Fibroblast of lung (primary cell): ENCODE measurements at places on chromosomes 5 and 9. TPM values are rescaled to one million over a fixed set of nuclear protein-coding genes. Genes with fewer than 3 reads are reported as not detected.

Gene SIGMAR1
- total RNA-seq = 23.4 and 52.5 TPM in 2 replicates

Gene SH2D3C
- total RNA-seq = 0.26 TPM in 1 of 2 replicates, not detected in the other

- H3K27me3 ChIP-seq = no peaks in the 10 kb centered on the region
- no peaks in the 10 kb centered on the region for H3K4me1 ChIP-seq
- no peak overlapping the region for H3K27ac ChIP-seq
Observed at GRCh38 chr5:128402506-128402905, 135.5 kb downstream of the FBN2 start.

Gene C9orf50
- total RNA-seq = 0.17 and 0.26 TPM in 2 replicates

DNA sequence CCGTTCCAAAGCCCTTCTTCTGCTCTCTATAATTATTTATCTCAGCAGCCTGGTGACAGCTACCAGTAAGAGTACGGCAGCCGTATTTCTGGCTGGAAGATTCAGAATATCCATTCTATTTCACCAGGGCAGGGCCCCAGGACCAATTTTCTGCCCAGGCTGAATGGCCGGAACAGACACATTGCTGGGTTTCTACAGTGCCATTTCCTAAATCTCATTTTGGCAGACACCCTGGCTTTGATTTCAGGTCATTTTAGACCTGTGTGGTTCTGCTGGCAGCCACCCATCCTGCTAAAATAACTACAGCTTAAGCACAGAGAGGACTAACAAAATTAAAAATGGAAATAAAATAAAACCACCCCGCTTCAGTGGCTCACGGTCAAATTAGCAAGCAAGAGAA, 95.0 kb downstream of the CRB2 start:
- H3K4me3 ChIP-seq = no peak overlapping the region
- no peaks in the 10 kb centered on the region for H3K4me1 ChIP-seq
- DNase-seq = no peak
- no peaks in the 10 kb centered on the region for H3K27me3 ChIP-seq
- H3K36me3 ChIP-seq = no peaks in the 10 kb centered on the region
- H3K27ac ChIP-seq = no peak overlapping the region

Gene COL15A1
- 41.0 and 43.9 TPM in 2 replicates for total RNA-seq

DNA sequence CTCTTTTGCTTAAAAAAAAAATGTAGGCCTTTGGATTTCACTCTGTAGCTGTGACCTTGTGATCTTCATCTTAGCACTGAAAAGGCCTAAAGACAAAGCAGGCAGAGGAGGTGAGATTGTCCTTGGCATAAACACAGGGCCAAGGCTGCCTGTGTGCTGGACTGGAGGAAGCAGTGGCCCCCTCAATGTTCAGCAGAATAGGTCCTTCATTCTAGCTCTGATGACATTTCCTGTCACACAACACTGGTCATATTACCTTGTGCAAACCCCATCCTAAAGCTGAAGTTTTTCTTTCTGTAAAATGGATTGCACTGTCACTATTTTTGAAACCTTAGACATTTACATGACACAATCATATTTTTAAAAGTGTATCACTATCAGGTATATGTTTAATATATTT, 147.4 kb downstream of the INSYN2B start:
- DNase-seq = no peak
- no peaks in the 10 kb centered on the region for H3K27me3 ChIP-seq
- H3K4me3 ChIP-seq = no peak overlapping the region
- no peaks in the 10 kb centered on the region for H3K36me3 ChIP-seq

Gene EQTN
- total RNA-seq = not detected in 2 replicates

GRCh38 chr9:131480258-131480657, 22.5 kb upstream of the POMT1 start:
- H3K27me3 ChIP-seq = no peaks in the 10 kb centered on the region
- DNase-seq = no peak
- H3K27ac ChIP-seq = no peak overlapping the region

GRCh38 chr5:170475294-170476000, 28.4 kb upstream of the KCNIP1 start:
- H3K4me1 ChIP-seq = no peaks in the 10 kb centered on the region
- no peaks in the 10 kb centered on the region for H3K36me3 ChIP-seq
- no peak overlapping the region for H3K4me3 ChIP-seq
- H3K27me3 ChIP-seq = no peaks in the 10 kb centered on the region
- no peak overlapping the region for H3K27ac ChIP-seq
- DNase-seq = no peak

- H3K36me3 ChIP-seq = no peaks in the 10 kb centered on the region
- H3K27me3 ChIP-seq = peaks cover 10% of the 10 kb centered on the region
- no peaks in the 10 kb centered on the region for H3K4me1 ChIP-seq
- DNase-seq = no peak
- H3K27ac ChIP-seq = no peak overlapping the region
- no peak overlapping the region for H3K4me3 ChIP-seq
Observed at GRCh38 chr5:140049205-140049604, 6.1 kb upstream of the NRG2 start.
